ENCODE measurements at places on chromosomes 7 and 10.

GRCh38 chr10:47038881-47039561, 127.8 kb downstream of the PTPN20 start:
- DNase-seq: no peak

DNA sequence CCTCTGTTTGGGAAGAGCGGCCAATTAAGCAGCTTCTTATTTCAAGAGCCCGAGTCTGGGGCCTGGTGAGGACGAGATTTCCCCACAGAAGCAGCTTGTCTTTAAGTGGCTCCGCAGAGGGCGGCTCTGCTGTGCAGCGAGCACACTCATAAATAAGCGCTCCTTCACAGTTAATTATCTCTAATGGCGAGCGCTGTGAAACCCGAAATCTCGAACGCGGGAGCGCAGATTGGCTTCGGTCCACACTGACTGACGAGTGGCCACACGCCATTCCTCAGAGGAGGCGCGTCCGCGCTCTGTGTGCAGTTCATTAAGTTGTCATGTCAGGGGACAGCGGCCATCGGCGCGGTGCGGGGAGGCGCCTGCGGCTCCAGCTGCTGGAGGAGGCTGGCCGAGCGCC, 560.9 kb downstream of the DNAJB6 start:
- no peak for DNase-seq

DNA sequence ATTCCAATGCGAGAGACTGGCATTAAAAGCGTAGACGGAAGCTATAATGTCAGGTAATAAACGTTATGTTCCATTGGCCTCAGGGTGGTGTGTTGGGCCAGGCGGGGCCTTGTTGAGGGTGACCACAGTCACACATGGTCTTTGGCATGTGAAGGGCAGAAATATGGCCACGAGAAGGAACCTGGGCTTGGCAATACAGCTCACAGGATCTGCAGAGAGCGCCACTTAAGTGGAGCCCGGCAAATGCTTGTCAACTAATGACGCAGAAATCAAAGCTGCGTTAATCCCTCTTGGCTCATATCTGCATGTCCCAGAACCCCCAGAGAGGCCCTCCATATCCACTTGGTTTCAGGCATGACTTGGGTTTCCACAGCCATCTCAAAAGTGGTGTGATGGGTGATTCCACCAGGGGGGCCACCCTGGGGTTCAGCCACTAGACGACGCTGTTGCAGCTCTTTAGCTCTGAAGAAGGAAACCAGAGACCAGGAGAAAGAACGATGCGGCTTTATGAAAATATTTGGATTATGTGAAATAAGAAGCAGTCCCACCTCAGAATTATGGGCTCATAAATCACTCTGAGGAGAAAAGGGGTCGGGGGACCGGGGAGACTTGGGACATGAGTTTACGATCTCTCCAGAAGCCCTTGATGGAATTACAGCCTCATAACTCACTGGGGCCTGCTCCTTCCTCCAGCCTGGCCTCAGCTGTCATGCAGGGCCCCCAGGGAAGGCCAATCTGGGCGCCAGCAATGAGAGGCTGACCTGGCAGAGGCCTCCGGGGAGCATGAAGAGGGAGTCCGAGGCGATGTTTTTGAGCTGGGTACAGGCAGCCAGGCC, 462.5 kb downstream of the PLXNA4 start:
- no peak for DNase-seq

DNA sequence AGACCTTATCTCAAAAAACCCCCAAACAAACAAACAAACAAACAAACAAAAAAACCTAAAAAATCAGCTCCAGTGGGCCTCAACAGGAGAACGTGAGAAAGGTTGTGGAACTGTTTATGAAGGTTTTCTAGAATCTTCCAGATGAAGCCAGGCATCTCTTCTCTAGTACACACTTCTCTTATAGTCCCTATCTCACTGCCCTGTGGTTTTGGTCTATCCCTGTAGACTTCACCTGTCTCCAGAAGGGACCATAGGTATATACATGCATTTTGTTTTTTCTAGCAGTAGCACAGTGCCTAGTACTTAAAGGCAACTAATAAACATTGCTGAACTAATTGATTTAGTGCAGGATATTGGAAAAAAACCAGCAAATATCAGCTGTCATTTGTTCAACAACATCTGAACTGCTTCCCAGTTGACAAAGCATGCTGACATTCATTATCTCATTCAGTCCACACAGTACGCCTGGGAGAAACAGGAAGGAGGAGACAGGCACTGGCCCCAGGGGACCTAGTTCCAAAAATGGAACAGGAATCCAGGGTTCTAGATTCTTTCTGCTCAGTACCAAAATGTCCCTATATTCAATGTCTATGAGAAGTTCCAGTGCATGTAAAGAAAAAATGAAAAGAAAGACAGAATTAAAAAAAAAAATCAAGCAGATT, 59.8 kb downstream of the C10orf67 start:
- DNase-seq: no peak

- DNase-seq: no peak
Measured at GRCh38 chr10:124000792-124001201, 92.6 kb downstream of the CHST15 start.

- DNase-seq: no peak
Measured at GRCh38 chr7:37315772-37316715, 132.6 kb downstream of the ELMO1 start.

DNA sequence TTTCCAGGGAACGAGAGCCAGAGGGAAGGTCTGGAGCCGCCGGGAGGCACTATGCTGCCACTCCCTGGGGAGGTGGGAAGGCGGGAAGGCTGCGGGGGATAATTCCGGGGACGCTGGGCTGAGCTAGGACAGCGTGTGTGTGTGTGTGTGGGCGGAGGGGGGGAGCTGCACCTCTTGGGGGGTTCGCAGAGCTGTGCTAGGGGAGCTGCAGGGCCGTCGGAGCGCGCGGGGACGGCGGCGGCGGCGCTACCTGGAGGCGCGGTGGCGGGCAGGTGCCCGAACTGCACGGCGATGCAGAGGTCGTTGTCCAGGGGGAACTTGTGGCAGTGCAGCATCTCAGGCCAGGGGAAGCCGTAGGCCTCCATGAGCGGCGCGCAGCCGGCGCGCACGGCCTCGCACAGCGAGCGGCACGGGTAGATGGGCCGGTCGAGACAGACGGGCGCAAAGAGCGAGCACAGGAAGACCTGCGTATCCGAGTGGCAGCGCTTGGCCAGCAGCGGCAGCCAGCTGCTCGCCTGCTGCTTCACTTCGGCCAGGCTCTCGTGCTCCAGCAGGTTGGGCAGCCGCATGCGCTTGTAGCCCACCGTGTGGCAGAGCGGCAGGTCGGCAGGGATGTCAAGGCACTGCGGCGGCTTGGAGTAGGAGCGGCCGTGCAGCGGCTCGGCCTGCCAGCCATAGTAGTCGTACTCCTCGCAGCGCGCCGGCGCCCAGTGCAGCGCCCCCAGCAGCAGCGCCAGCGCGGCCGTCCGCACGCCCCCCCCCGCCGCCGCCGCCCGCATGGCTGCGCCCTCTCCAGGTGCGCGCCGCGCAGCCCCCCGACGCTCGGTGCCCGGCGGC, 526 bp downstream of the SFRP5 start:
- no peak for DNase-seq

GRCh38 chr7:25329815-25330214, 101.5 kb upstream of the NPVF start:
- DNase-seq: no peak

DNA sequence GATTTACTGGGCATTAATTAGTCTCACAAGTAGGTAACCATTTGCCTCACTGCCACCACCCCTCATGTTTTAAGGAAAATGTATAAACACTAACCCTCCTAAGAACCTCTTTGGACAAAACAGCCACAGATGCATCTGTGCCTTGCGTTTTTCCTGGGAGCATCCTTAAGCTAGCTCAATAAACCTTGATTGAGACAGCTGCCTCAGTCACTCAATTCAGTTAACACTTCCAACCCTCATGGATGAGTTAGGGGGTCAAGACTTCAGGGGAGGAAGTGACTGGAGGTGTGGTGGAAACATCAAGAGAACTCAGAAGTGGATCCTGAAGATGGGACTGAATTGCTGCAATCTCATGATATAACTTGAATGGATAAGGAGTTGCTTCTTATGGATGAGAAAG, 31.5 kb downstream of the CUL2 start:
- DNase-seq: no peak

DNA sequence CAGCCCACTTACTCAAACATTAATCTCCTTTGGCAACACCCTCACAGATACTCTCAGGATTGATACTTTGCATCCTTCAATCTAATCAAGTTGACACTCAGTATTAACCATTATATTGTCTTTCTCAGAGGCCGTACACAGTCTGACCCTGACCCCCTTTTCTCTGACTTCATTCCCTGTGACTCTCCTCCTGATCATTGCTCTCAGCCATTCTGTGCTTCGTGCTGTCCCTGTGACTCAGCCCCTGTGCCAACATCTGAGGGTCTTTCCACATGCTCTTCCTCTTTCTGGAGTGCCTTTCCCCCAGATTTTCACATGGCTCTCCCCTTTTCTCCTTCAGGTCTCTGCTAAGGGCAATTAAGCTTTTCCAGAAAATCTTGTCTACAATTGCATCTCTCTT, 289.0 kb upstream of the PHYHIPL start:
- DNase-seq: no peak

DNA sequence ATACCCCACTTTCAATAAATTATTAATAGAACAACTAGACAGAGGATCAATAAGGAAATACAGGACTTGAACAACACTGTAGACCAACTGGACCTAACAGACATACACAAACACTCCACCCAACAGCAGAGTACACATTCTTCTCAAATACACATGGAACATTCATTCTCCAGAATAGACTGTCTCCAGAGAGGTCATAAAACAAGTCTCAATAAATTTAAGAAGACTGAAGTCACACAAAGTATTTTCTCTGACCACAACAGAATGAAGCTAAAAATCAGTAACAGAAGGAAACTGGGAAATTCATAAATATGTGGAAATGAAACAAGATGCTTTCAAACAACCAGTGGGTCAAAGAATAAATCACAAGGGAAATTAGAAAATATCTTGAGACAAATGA, 119.8 kb downstream of the SMURF1 start:
- DNase-seq: no peak

- DNase-seq: no peak
Measured at GRCh38 chr7:1942941-1943289, 272.8 kb downstream of the ELFN1 start.

GRCh38 chr10:11454958-11455566, 156.4 kb downstream of the USP6NL start:
- DNase-seq: no peak

DNA sequence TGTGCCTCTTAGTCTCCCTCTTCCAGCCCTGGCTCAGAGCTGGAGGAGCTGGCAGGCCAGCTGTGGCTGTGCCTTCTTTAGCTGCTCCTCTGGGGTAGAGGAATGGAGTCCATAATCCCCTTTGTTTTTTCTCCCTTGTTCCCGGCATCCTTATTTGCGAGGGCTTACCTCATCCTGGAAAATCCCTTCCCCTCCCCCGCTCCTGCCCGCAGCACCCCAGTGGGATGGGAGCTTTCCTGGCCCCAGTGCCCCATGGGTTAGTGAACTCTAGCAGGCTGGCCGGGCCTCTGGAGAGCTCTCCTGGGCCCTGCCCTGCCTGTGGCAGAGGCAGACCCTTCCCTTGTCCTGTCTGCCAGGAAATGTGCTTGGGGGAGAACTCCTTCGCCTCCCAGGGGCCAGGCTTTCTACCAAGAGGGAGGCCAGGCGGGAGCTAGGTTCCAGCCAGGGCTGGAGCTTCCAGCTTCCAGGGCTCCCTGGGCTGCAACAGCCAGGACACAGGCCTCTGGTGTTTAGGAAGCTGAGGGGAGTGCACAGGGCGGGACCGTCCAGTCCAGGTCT, 16.5 kb upstream of the TRIM8 start:
- DNase-seq: no peak

DNA sequence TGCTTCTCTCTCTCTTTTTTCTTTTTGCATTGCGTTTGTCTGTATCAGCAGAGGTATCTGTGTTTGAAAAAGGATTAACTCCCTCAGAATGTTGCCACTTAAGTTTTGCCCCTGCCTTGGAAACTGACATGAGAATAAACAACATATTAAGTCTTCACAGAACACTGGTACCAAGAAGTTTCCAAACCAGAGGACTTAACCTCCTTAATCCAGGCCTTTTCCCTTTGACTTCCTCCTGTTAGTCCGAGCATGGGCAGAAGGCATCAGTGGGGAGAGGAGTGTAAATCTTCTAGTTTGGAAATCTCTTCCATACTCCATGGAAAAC, 681.4 kb downstream of the LRMDA start:
- DNase-seq: no peak

GRCh38 chr10:77648472-77648871, 10.9 kb upstream of the KCNMA1 start:
- DNase-seq: no peak

- DNase-seq: no peak
Measured at GRCh38 chr10:51358227-51358626, 283.9 kb downstream of the PRKG1 start.

- no peak for DNase-seq
Measured at GRCh38 chr10:88408096-88408495, 175.0 kb downstream of the RNLS start.

DNA sequence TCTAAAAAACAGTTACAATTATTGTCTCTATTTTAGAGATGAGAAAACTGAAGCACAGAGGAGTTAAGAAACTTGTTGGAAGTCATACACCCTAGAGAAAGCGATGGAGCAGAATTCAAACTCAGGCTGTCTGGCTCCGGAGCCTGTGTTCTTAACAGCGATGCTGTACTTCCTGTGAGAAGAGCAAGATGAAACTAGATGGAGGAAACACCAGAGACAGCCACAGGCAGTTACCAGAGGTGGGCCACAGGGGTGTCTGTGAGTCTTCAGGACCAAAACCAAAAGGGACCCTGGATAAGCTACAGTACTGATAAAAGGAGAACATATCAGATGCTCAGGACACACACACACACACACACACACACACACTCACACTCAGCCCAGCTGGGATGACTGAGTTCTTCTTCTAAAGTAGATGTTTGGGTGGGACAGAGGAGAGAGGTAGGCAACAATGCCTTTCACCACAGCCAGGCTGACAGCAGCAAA, 289.2 kb downstream of the FZD1 start:
- no peak for DNase-seq

DNA sequence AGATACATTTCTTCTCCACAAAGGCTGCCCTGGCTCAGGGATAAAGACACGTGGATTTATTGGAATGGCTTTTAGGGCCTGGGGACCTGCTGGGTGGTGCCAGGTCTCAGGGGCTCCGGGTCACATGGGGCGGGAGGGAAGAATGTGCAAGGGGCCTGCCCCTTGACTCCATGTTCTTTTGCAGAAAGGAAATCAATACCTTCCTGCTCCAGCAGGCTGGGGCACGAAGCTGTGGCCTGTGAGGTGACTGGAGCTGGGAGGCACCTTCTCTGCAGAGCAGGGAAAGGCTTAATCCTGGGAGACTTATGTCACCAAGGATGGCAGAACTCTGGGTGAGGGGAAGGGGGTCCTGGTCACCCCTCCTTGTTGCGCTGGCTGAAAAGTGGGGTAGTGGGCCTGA, 42.3 kb upstream of the GNA12 start:
- no peak for DNase-seq

DNA sequence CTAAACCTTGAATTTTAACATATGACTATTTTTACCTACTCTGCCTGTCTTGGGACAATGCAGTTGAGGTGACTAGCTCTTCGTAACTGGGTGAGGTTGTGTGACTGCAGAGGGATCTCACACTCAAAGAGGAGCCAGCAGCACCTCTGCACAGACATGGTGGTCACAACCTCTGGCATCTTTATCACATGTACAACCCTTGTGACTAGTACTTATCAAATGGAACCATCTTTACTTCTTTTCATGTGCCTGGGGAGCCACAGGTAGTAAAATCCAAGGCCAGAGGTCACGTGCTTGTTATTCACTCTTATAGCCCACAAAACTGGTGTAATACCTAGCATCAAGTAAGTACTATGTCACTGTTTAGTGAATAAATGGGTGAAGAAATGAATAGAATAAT, 244.3 kb downstream of the COBL start:
- no peak for DNase-seq
